ENCODE measurements at places on chromosomes 4 and X.
A peak's percentile ranks its signal among the peaks of the same experiment; 100 is the strongest.

GRCh38 chr4:168654104-168654847 lies 157.4 kb downstream of the PALLD start:
- DNase-seq = no peak

DNA sequence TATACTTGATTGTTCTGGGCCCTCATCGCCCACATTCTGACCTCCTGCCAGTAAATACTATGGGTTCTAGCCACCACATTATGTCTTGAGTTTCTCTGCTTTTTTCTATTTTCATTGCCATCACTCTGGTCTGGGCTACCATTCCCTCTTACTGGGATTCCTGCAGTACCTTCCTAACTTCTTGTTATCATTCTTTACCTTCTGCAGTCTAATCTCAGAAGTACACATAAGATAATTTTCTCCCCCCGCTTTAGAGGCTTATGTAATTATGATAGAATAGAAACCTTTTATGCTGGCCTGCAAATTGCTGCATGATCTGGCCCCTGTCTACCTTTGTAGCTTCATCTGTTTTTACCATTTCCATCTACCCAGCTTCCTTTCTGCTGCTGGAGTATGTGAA lies 19.2 kb downstream of the STIM2 start:
- DNase-seq = no peak

DNA sequence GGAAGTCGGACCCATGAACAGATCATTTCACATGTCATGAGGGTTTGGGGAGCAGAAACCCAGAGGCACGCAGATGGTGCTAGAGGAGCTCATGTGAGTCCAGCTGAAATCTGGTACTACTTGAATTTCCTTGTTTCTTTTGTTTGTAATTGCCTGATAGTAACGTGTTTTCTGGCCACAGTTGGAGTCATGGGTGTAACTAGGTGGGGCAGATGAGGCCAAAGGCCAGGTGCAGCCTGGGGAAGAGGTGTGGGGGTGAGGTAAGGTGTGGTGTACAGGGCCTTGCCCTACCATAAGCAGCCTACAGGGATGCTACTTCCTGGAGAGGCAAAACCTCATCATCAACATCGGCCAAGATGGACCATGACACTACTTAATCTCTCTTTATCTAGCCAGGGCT lies 271.4 kb downstream of the PTTG2 start:
- no peak for DNase-seq

DNA sequence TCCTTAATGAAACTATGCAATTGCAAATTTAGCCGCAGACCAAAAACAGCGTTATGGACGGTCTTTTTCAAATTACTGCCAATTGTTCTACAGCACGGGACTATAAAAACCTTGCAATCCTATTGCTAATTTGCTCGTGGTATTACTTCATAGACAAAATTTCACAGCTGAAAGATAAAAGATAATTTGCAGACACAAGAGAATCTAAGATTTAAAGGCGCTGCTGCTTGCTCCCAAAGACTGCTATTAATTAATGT lies 1.4 kb upstream of the CAMK2D start:
- DNase-seq = no peak

GRCh38 chr4:10115797-10116568 lies 616 bp downstream of the WDR1 start:
- peak; percentile 52 for DNase-seq

DNA sequence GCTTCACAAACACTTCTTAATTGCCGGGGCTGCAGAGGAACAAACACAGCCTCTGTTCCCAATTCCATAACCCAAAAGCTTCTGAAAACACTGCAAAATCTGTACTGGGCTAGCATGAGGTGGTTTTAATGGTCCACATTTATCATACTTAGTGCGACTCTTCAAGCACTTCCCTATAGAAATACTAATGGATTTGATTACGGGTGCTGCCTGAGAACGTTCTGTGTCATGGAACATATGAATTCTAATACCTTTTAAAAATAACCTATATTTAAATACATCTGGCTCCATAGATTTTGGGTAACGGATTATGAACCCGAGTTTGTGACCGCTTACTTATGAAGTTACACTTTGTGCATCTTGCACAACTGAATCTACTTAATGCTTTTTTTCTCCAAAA lies 35.4 kb upstream of the STS start:
- no peak for DNase-seq

DNA sequence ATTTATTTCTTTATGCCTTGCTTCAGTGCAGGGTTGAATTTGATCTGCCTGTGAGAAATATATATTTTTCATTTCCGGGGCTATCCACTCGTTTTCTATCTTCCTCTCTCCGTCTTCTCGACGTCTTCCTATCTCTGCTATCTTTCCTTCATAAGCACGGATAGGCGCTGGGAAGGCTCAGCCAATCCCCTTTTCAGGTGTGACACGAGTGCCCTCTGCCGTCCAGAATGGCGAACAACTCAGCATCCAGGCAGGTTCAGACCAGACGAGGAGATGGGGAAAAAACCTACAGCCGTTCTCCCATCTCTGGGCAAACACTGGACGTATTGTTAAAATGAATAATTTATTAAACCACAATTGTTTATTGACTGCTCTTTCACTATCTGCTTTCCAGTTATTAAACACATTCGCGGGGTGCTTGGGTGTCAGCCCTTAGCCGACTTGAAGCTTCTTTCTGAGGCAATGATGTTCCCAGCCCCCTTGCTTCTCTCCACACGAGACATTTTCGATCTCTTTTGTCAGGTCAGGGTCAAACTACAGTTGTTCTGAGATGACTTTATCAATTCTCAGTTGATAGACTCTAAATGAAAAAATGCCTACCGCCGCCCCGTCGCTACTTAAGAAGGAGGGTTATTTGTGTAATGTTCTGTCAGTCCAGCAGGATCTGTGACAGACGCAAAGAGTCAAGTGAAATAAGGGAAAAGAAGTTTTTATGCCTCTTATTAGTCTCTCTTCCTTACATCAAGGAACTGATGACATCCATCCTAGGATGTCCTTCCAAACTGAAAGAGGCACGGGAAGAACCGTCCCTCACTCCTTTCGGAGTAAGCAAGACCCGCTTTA lies 96.3 kb upstream of the NOCT start:
- peak; percentile 81 for DNase-seq

GRCh38 chrX:70618467-70618866 lies 173.8 kb downstream of the DLG3 start:
- DNase-seq = no peak

DNA sequence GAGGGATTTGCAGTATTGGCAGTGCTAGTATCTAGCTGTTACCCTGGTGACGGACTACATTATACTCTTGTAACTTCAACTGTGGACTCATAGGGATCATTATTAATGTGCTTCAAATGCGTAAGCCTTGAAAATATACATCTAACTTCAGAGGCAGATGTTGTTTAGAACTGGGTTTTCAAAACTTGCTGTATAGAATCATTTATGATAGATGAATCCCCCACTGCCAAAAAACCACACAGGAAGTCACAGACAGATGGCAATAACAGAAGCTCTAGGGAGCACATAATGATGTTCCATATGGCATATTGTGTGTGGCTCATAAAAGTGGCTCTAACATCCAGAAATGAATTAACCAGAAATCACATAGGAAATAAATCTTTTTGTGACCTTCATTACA lies 62.3 kb upstream of the RELL1 start:
- no peak for DNase-seq

GRCh38 chr4:150972592-150972991 lies 42.5 kb downstream of the LRBA start:
- DNase-seq = no peak

GRCh38 chr4:31651541-31651940 lies 931.4 kb downstream of the PCDH7 start:
- no peak for DNase-seq

- DNase-seq = peak; percentile 42
These were observed 153.5 kb downstream of the STK32B start for GRCh38 chr4:5204781-5205180.

GRCh38 chr4:108148316-108148715 lies 20.4 kb downstream of the LEF1 start:
- no peak for DNase-seq

- no peak for DNase-seq
These were observed 15.8 kb upstream of the SPCS3 start for GRCh38 chr4:176303938-176304337.

GRCh38 chr4:40363382-40363920 lies 28.3 kb downstream of the CHRNA9 start:
- DNase-seq = no peak

DNA sequence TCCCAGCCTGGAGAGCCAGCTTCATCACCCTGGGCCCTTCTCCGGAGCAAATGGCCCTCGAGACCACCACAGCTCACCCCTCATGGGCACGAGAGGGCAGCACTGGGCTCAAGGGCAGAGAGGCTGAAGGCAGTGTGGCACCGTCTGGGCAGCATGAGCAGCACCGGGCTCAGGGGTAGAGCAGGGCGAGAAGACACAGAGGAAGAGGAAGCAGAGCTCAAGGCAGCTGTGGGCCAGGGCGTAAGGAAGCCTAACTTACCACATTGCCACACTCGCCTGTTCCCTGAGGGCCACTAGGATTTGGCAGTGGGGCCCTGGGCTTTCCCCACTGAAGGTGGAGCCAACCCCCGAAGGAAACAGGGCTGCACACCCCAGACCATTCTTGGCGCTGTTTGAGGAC lies 15.5 kb downstream of the ZNF185 start:
- DNase-seq = no peak

- no peak for DNase-seq
These were observed 54.4 kb upstream of the NAP1L5 start for GRCh38 chr4:88752076-88752463.

- no peak for DNase-seq
These were observed 177.3 kb downstream of the GRIA3 start for GRCh38 chrX:123361371-123361770.

GRCh38 chrX:132676561-132677186 lies 187.8 kb upstream of the MBNL3 start:
- no peak for DNase-seq

- no peak for DNase-seq
These were observed 92.6 kb upstream of the MAPK10 start for GRCh38 chr4:86452422-86452891.

- peak; percentile 66 for DNase-seq
These were observed 672 bp downstream of the LONRF3 start for GRCh38 chrX:118974908-118975671.

- no peak for DNase-seq
These were observed 132.7 kb downstream of the THOC2 start for GRCh38 chrX:123600181-123600580.

DNA sequence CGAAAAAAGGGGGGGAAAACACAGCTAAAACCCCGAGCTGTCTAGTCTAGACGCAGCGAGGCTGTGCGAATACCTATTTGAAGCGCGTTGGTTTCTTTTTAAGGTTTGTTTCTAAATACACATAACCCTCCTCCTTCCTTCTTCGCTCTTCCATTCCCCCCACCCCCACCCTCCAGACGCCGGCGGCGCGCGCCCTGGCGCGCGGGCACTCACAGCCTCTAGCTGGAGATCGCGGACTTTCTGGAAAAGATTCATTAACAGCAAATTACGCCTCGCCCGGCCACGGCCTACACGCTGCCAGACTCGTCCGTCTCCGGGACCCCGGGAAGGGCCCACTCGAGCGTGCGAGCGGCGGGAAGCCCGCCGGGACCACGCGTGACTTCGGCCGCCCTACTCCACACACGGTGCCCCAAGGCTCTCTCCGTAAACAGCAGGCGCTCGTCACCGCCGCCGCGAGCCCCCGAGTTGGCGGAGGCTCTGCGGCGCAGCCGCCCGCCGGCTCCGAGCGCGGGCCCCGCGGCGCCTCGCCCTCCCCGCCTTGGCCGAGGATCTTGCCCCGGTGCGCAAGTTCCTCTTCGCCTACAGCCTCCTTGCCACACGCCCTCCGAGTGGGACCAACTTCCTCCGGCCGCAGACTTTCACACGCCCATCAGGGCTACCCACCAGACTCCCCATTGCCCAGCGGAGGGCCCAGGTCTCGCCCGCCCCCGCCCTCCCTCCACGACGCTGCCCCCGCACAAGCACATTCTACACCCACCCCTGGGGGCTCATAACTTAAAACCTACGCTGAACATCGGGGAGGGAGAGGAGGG lies 2.0 kb downstream of the BCOR start:
- DNase-seq = no peak

GRCh38 chr4:55355555-55355954 lies 9.5 kb downstream of the SRD5A3 start:
- DNase-seq = no peak

GRCh38 chr4:187478292-187479140 lies 517.1 kb upstream of the ZFP42 start:
- DNase-seq = peak; percentile 38

DNA sequence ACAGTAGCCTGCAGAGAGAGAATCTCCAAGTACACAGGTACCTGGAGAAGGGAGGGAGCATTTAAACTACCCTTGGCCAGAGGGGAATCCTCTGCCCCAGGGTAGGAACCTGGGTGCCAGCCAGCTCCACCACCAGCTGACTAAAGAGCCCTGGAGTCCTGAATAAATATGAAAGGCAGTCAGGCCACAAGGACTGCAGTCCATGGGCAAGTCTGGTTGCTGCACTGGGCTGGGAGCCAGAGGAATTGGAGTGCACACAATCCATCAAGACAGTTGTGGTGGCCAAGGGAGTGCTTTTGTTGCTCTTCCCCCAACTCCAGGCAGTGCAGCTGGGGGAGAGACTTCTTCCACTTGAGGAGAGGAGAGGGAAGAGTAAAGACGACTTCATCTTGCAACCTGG lies 172.5 kb downstream of the HNRNPD start:
- DNase-seq = no peak

DNA sequence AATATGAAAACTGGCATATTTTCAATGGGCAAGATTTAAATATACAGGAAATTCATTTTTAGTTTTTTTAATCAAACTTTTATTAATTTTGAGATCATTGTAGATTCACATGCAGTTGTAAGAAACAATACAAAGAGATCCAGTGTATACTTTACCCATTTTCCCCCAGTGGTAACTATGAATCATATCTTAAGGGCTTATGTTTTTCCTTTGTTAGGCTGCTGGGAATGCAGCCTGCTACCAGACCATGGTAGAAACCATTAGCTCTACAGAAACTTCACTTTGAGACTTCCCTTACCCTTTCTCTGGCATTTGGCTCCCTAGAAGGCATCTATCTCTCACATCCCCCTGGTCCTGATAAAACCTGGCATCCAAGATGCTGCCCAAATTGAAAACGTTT lies 147.6 kb upstream of the EOLA2 start:
- no peak for DNase-seq

DNA sequence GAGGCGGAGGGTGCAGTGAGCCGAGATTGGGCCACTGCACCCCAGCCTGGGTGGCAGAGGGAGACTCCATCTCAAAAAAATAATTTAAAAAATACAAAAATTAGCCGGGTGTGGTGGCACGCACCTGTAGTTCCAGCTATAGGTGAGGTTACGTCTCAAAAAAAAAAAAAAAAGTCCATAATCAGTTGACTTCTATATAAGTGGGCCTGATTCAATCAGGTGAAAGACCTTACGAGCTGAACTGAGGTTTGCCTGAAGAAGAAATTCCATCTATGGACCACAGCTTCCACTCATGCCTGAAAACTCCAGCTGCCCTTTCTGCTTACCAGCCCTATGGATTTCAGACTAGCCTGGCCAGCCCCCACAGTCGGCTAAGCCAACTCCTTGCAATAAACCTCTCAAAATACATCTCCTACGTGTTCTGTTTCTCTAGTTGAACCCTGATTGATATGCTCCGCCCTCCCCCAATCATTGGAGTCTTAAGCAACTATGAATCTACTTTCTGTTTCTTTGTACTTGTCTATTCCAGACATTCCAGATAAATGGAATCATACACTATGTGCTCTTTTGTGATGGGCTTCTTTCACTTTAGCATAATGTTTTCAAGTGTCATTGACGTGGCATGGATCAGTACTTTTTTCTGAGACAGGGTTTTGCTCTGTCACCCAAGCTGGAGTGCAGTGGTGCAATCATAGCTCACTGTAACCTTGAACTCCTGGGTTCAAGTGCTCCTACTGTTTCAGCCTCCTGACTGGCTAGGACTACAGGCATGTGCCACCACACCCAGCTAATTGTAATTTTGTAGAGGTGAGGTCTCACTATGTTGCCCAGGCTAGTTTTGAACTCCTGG lies 36.6 kb downstream of the SAT1 start:
- DNase-seq = no peak

- no peak for DNase-seq
These were observed 122.5 kb downstream of the PTTG2 start for GRCh38 chr4:38082424-38083385.

Measured in A549 (cell line).